ENCODE measurements at places on chromosomes 12 and 14.
A peak's percentile ranks its signal among the peaks of the same experiment; 100 is the strongest.

GRCh38 chr12:109053382-109054123, 1.2 kb downstream of the USP30 start:
- DNase-seq = no peak

DNA sequence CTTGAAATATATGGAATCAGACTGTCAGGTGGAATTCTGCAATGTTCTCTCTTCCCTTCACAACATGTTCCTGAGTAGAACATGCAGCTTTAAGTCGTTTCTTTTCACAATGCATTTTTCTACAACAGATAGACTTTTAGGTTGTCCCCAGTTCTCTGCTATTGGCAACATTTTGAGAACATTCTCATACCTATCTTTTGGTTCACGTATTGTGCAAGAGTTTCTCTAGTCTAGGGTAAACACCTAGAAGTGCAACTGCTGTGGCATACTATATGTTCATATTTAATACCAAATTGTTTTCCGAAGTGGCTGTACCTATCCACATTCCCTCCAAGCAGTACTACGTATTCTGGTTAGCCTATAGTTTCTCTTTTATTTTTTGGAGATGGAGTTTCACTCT, 32.1 kb downstream of the PPTC7 start:
- no peak for DNase-seq

- no peak for DNase-seq
Observed at GRCh38 chr14:82067221-82067875, 533.7 kb upstream of the SEL1L start.

DNA sequence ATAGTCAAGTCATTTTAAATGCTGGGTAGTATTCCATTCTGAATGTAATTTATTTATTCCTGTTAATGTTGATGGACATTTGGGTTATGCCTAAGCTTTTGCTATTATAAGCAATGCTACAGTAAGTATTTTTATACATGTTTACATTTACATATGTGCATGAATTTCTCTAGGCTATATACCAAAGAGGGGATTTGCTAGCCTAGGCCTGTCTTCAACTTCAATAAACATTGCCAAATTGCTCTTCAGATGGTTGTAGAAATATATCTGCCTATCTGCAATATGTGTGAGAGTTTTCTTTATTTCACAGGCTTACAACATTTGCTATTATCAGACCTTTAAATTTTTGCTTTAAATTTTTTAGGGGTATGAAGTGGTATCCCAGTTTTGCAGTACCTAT, 87.0 kb downstream of the MIPOL1 start:
- no peak for DNase-seq

DNA sequence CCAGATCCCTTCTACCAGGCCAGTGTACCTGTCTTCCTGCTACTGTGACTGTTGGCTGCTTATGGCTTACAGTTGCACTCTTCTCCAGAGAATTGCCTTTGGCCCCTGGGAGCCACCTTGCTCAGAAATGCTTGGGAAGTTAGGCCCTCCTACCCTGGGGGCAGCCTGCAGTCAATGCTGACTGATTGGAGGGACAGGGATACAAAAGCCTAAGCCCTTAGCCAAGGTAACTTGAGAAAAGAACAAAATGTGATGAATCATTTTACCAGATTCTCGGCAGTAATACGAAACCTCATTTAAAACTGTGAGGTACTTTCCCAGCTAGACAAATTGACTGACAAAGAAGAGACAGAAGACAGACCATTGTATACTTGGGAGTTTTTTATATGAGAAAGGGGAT, 47.3 kb downstream of the PTCSC3 start:
- peak; percentile 79 for DNase-seq

- no peak for DNase-seq
Observed at GRCh38 chr12:120764816-120765215, 39.2 kb downstream of the ACADS start.

DNA sequence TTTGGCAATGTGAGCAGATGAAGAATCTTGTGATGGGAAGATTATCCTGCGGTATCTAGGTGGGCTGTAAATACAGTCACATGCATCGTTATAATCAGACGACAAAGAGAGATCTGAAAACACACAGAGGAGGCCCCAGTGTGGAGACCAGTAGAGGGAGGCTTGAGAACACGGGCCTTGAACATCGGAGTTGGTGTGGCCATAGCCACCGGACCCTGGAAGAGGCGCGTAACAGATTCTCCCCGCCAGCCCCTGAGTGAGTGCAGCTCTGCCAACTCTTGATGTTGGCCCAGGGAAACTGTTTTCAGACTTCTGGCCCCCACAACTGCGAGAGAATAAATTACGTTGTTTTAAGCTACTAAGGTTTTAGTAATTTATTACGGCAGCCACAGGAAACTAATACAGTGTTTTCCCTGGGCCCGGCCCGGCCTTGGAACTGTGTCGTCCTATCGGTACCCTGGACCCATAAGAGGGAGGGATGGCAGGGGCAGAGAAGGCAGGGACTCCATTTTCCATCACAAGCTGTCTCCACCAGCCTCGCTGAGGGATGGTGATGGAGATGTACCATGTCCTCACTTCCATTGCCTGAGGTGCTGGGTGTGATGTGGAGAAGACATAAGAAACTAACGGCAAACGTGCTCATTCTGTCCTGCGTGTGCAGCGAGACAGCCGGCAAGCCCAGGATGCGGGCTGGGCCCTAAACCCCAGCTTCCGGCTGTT, 91.6 kb downstream of the NTF3 start:
- no peak for DNase-seq
